ENCODE measurements at places on chromosomes 13 and 19.
A peak's percentile ranks its signal among the peaks of the same experiment; 100 is the strongest.

DNA sequence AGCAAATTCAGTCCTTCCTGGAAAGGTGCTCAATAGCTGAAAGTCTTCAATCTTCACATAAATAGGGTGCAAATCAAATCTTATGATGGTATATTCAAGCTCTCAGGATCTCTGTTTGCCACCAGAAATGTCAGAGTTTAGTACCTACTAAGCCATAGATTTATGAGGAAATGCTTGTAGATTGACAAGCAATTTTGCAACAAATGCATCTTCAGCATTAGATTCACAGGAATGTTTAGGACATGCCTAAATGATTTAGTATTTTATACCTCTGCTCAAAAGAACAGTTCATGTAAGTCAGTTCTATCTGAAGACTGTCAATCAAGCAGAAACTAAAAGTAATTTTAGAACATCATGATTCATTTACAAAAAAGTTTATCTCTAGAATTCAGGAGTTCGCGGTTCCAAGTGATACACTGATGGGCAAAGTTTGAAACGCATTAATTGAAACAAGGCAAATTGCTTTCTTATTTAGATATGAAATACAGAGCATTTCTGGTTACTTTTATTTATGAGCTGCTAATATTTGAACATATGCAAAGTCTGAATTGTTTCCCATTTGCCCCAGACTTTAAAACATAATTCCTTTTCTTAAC is 65.7 kb downstream of the DACH1 start:
- no peak for DNase-seq

DNA sequence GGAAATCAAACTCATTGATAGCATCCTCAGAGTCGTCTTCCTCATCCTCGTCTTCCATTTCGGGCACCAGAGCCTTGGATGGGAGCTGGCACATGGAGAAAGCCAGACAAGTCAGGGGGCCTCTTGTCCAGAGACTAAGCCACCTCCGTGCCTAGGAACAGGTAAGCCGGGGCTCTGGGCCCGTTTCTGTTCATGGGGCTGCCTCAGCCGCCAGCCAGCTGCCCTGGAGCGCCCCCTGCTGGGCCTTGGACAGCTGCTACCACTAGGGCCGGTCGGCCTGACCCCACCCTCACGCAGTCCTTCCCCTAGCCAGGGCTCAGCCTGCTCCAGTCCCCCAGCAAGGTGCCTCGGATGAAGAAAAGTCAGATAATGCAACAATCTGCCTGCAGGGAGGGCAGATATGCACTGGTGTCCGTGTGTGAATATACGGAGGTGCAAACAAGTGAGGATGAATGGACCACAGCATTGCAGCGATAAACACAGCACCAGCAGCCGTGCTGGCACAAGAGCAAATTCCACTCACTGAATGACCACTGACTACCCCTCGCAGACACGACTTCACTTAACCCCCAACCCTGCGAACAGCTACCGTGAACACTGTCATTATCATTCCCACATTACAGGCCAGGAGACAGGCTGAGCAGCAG is 11.9 kb upstream of the PRKD2 start:
- no peak for DNase-seq

DNA sequence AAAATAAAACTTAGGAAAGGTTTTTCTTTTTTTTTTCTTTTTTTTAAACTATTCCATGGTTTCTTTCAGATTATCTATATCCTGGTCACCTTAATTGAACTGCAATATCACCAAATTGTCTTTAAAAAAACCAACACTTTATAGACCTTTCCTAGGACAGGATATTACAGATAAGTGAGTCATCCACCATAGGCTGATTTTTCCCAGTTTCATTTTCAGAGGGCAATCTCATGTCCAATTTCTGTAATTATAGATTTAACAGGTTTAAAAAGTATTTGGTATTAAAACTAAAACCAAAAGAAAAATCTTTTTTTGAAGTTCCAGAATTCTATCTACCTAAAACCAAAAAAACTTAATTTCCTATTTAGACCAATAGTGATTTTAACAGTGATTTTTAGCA is 13.2 kb downstream of the SPART start:
- peak; percentile 36 for DNase-seq

DNA sequence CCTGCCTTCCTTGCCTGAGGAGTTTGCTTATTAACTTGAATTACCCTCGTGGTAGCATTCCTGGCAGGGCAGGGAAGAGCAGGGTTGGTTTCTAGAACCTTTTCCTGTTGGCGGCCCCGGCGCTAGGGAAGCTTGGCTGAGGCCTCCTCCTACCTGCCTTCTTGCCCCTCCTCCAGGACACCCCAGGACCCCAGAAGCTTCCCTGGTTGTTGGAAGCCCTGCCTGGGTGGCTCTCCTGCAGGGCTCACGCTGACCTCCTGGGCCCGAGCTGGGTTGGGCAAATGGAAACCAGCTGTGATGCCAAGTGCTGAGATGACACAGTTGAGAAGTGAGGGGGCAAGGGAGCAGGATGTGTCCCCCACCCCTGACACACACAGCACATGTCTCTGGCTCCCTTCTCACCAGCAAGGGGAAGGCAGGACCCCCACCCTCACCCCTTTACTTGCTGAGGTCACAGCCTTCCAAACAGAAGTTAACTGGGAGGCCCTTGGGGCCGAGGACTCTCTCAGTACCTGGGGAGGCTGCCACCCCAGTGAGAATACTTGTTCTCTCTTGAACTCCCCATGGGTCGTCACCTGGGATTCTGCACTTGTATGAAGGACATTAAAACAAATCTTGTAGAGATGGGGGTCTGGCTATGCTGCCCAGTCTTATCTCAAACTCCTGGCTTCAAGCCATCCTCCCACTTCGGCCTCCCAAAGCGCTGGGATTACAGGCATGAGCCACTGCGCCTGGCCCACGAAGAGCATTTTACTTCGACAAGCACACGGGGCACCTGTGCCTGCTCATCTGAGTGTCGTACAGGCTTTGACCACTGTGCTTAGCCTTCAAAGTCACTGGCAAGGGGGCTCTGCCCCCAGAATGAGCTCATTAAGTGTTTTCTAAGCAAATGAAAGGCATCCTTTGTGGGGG is 10.5 kb downstream of the CEBPA start:
- no peak for DNase-seq

GRCh38 chr19:2014731-2015607 is 545 bp downstream of the BTBD2 start:
- DNase-seq, result no peak

GRCh38 chr13:95235199-95235756 is 66.0 kb downstream of the ABCC4 start:
- DNase-seq, result no peak

GRCh38 chr13:58165617-58166016 is 534.1 kb downstream of the PCDH17 start:
- no peak for DNase-seq

- no peak for DNase-seq
These were observed 83.0 kb downstream of the TSHZ3 start for GRCh38 chr19:31266196-31266595.

GRCh38 chr19:52296400-52296772 is 583 bp upstream of the ZNF480 start:
- DNase-seq, result no peak

DNA sequence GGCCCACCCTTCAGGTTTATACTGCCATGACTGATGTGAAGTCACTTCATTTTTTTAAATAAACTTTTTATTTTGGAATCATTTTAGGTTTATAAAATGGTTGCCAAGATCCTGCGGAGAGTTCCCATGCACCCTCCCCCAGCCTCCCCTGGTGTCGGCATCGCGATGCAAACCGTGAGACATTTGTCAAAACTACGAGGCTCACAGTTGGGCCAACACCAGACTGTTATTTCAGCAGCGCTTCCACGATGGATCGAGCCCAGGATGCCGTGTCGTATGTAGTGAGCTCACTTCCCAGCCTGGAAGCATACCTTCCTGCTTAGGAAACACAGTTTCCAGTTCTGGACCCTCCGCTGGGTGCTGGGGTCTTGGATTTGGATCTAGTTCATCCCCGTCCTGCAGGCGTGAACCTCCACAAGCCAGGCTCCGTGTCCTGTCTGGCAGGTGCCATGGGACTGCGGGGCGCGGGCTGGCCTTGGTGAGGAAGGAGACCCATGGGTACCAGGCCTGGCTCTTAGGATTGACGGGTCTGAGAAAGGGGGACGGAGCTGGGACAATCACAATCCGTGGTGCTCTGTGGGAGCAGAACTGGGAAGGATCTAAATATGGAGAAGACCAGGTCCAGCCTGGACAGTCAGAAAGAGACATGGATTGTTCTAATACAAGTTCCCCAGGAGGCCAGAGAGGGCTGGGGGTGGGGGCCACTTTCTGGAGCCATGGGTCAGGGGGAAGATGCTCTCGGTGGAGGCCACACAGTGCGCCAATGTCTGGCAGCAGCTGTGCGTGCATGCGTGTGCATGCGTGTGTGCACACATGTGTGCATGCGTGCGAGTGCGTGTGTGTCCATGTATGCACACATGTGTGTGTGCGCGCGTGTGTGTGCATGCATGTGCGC is 2.4 kb upstream of the SBK2 start:
- DNase-seq, result no peak
